Stimulated activated CD4-positive, alpha-beta T cell treated with anti-CD3 and anti-CD28 coated beads, TNF-alpha, amount 100 ng/mL, for 1 hour (primary cell): ENCODE measurements at places on chromosomes 2 and 18.
A peak's percentile ranks its signal among the peaks of the same experiment; 100 is the strongest.

GRCh38 chr2:145096582-145096981 is 576.7 kb upstream of the ZEB2 start:
- DNase-seq: no peak

DNA sequence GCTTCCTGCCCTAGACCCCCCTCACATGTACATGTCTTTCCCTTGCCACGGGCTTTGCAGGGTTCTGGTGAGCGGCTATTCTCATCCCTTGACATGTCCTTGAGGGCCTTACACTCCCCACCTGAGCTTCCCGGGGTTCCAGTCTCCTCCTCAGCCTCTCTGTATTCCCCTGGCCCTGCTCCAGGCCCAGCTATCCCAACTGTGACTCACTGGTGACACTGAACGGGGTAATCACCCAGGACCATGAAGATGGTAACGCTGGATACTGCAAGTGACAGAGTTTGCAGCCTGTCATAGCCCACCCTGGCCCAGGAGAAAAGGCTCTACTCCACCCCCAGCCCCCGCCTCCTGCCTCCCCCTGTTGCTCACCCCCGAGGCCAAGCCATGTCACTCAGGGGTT is 27.3 kb downstream of the KIF3C start:
- DNase-seq: no peak

- DNase-seq: no peak
Measured at GRCh38 chr2:74890711-74891110, 56.8 kb downstream of the HK2 start.

- DNase-seq: no peak
Measured at GRCh38 chr18:55321265-55322177, 266.5 kb downstream of the TCF4 start.

GRCh38 chr2:137508739-137509384 is 455.4 kb upstream of the HNMT start:
- DNase-seq: no peak

- DNase-seq: no peak
Measured at GRCh38 chr2:140683658-140684057, 1447.2 kb downstream of the LRP1B start.

DNA sequence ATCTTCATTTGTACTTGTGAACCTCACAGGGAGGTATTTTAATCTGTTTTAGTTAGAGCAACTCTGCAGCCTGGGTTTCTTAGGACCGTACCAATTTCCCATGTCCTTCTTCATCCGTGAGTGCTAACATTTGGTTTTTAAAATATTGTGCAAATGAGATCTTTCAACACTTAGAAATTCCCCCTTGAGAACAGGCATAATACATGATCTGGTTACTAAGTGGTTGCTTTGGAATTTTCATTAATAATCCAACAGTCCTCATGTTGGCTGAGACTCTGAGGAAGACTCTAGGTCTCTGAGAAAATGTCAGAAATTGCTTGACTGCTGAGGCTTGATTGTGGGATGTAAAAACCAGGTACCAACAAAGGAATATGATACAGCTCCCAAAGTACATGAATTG is 125.6 kb upstream of the CDCA7 start:
- no peak for DNase-seq

DNA sequence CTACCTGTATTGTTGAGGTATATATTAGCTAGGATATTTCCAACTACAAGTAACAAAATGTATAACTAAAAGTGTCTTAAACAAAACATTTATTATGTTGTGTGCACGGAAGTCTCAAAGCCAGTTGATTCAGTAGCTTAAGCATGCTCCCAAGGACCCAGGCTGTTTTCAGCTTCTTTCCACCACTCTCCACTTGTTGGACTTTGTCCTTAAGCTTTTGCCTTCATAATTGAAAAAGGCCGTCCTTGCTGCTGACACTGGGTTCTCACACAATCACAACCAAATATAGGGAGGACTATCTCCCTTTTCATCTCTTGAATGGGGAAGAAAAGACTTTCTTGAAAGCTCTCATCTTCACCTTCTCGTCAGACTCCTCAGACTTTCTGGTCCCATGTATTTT is 12.2 kb upstream of the NEMP2 start:
- DNase-seq: no peak

DNA sequence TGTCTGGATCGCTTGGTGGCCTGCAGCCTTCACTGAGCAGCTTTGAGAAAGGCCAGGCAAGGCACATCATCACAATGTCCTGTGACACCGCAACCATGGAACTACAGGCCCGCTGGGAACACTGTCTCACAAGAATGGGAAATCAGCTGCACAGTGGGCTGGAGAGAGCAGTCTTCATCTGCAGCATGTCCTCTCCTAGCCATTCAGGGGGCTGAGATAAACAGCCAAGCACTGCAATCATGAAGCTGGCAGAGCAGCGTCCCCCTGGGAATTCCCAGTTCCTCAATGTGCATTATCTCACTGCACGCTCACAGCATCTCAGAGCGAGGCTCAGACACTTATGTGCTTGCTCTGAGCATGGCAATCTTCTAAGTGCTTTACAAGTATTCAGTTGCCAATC is 1.9 kb downstream of the CMPK2 start:
- no peak for DNase-seq

- DNase-seq: no peak
Measured at GRCh38 chr2:209830722-209831465, 59.3 kb downstream of the UNC80 start.

DNA sequence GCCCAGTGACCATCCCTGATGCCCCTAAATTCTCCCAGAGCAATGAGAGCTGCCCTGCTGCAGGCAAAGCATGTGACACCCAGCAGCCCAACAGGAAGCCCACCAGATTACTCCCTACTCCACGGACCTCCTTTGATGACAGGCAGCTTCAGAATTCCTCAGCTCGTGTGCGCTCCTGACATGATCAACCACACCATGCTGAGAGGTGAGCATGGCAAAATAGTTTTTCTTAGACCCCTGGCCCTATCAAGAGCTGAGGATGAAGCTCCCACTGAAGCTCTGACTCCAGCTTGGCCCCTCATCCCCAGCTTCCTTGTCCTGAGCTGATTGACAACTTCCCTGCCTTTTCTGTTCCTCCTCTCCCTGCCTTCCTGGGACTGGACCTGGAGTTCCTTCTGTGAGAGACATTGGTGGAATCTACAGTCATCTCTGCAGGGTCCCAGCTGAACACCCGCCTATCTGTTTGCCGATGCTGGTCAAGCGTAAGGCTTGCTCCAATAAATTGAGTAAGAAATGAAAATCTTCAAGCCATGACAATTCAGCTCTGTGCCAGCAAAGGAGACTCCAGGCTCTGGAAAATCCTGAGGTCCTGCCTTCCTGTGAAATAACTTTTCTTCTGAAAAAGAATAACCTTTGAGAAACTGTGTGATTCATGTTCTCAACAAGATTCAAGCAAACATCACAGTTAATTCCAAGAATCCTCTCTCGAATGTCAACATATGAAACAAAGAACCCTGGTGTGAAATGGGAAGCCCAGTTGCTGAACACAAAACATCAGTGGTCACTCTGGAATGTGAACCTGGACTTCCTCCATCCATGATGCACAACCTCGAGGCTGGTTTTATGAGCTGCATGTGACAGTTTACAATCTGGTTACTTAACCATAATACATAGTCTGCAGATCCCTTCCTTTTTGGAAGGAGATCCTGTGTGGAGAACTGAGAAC is 201.1 kb downstream of the SPP2 start:
- no peak for DNase-seq

GRCh38 chr2:142870526-142870925 is 6.9 kb upstream of the KYNU start:
- DNase-seq: no peak

DNA sequence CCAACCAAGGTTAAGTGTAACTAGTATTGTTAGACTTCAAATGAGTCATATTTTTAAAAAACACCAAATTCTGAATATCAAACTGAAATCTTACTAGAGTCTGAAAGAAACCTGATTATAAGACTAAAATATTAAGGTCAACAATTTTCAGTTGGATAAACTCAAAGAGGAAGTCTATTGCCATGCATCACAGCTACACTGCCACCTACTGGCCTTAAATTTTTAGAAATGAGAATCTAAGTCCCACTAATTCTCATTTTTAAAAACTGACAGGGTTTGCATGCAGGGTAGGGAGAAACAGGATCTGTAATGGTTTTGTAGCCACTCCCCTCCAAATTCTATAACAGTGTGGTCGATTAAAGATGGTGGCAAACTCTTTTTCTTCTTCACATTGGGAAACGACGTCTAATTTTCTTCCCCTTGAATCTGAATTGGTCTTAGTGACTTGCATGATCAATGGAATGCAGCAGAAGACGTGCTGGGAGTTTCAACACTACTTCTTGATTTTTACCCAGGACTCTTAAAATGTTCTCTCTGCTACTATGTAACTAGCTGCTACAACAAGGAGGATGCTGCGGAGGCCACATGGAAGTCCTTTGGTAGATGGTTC is 176.1 kb upstream of the SESTD1 start:
- DNase-seq: no peak

DNA sequence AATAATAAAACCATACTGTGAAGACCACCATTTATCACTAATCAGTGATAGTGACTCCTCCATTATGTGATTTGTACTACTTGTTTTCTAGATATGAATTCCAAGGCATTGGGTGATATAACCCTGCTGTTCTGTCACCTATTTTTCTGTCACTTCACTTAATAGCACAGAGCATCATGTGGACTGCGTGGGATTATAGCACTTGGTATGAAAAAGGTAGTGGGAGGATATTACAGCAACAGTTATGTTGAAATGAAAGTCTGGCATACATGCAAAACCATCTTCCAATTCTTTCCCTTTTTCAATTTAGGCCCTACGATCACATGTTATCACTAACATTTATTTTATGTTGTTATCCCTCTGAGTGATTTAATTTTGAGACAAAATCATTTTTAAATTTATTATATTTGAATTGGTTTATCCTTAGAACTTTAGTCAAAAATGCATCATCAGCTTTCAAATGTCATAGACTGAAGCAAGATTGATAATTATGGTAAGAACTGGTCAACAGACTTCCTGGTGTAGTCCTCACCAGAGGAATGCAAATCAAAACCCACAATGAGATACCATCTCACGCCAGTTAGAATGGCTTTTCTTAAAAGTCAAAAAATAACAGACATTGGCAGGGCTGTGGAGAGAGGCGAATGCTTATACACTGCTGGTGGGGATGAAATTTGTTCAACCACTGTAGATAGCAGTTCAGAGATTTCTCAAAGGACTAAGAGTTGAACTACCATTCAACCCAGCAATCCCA is 242.6 kb downstream of the IKZF2 start:
- DNase-seq: no peak

DNA sequence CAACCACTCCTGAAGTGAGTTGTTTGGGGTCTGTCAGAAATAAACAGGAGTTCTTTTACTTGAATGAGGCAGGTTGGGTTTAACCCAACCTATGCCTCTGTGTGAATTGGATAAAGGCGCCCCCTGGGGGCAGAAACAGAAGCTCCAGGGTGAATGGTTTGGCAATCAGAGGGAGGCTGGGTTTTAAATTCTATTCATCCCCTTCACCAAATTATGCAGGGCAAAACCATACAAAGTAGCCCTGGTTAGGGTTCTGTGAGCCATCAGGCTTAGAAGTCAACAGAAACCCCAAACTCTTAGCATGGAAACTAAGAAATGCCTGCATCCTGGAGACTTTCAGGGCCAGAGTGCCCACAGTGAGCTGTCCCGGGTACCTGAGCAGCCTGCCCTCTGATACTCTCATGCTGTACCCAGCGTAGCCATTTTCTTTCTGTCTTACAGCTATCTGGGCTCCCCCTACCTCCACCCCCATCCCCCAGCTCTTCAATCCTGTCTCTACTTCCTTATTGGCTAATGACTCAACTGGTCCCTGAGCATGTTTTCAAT is 241.5 kb downstream of the ICOS start:
- peak; percentile 21 for DNase-seq

- DNase-seq: no peak
Measured at GRCh38 chr2:23379220-23379695, 5.7 kb upstream of the KLHL29 start.

- DNase-seq: no peak
Measured at GRCh38 chr2:46309052-46309953, 12.1 kb downstream of the EPAS1 start.

- no peak for DNase-seq
Measured at GRCh38 chr18:57208047-57208446, 61.2 kb downstream of the BOD1L2 start.

DNA sequence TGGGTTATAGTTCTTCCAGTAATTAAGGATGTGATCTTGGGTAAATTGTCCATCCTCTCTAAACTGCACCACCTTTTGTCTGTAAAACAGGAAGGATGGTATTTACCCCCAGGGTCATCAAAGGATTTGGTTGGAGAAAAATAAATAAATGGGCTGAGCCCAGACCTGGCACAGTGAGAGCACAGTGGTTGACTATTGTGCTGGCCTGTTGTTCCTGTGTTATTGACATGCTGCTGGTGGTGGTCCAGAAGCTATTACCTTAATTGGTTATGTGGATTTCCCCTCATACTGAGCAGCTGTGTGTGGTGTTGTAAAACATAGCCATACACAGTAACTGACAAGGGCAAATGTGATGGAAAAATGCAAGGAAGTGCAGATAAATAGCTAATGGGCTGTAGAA is 746 bp upstream of the IL37 start:
- DNase-seq: no peak

GRCh38 chr18:60189856-60190255 is 182.7 kb downstream of the MC4R start:
- DNase-seq: no peak

DNA sequence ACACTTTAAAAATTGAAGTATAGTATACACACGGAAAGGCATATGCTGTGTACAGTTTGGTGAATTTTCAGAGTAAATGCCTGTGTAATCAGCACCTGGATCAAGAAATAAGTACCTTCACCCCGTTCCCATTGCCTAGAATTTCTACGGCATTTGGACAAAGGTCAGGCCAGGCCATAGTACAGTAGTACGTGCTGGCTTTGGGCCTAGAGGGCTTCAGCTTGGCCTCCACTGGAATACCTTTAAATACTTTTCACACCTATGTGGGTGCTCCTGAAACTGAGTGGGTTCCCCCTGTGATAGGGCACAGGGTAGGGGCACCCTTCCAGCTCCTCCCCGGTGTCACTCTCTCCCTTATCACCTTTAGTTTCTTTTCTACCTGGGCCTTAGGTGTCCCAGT is 26.5 kb downstream of the TET3 start:
- DNase-seq: no peak
